ENCODE measurements at places on chromosomes 2 and 18. TPM values are rescaled to one million over a fixed set of nuclear protein-coding genes. Genes with fewer than 3 reads are reported as not detected.

The AMER3 gene
- total RNA-seq = not detected

The MPPE1 gene
- 11.9 TPM for total RNA-seq

The B3GNT7 gene
- total RNA-seq = not detected

The TMEM37 gene
- 23.7 TPM for total RNA-seq

The TEKT4 gene
- total RNA-seq = not detected

The GATA6 gene
- total RNA-seq = 2.9 TPM

GRCh38 chr2:167940734-167941507, 306.5 kb downstream of the STK39 start:
- H3K4me1 ChIP-seq = no peaks in the 10 kb centered on the region
- no peaks in the 10 kb centered on the region for H3K27me3 ChIP-seq
- no peak overlapping the region for H3K27ac ChIP-seq
- H3K4me3 ChIP-seq = no peak overlapping the region
- no peaks in the 10 kb centered on the region for H3K36me3 ChIP-seq

The POTEJ gene
- total RNA-seq = 0.04 TPM

GRCh38 chr2:96700086-96700485, 39.8 kb downstream of the LMAN2L start:
- no peak overlapping the region for H3K27ac ChIP-seq
- no peak for DNase-seq
- no peaks in the 10 kb centered on the region for H3K27me3 ChIP-seq
- H3K4me1 ChIP-seq = no peaks in the 10 kb centered on the region

DNA sequence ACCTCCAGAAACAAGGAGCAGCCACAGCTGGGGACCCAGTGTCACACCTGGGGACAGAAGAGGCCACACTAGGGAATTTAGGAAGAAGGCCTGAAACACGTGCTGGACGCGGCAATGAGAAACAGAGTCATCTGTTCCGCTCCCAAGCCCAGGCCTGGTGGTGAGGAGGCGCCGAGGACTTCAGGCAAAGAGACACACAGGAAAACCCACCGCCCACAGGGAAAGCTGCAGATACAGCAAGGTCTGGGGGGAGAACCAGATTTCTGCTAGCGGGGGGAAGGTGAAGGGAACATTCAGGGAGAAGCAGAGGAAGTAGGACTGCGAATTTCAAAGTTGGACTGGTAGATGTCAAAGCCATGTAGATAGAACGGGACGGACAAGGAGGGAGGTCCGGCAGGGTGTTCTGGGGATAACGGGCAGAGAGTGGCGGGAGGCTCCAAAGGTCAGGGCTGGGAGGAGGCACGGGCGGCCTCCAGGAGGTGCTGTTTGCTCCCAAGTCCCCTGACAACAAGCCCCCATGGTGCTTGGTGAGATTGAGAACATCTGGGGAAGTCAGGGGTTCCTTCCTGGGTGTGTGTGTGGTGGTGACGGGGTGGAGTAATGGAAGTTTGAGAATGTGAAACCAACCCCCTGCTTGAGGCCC, 351.7 kb upstream of the MYT1L start:
- H3K27me3 ChIP-seq = peaks cover 38% of the 10 kb centered on the region
- no peak overlapping the region for H3K27ac ChIP-seq
- H3K36me3 ChIP-seq = no peaks in the 10 kb centered on the region
- H3K4me1 ChIP-seq = no peaks in the 10 kb centered on the region

The C2orf15 gene
- 12.2 TPM for total RNA-seq

GRCh38 chr2:86398500-86399474, 42.4 kb upstream of the KDM3A start:
- DNase-seq = no peak
- no peaks in the 10 kb centered on the region for H3K27me3 ChIP-seq
- H3K4me1 ChIP-seq = peaks cover 9% of the 10 kb centered on the region
- H3K36me3 ChIP-seq = no peaks in the 10 kb centered on the region

The RGPD4 gene
- not detected for total RNA-seq

DNA sequence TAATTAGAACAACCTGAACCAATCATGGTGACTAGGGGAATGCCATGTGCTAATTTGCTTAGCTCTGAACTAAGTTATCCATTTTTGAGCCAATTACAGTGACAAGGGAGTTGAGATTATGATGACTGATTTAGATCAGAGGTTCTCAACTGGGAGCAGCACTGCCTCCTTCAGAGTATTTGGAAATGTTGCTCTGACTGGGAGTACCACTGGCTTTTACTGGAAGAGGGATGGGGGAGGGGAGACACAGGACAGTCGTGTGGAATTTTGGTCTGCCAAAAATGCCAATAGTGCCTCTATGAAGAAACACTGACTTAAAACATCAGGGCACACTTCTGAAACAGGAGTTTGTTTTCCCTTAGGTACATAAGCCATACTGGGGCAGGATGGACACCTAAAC, 48.1 kb upstream of the VPS54 start:
- H3K4me3 ChIP-seq = no peak overlapping the region
- peaks cover 22% of the 10 kb centered on the region for H3K4me1 ChIP-seq

Data from HepG2 (cell line).